ENCODE measurements at places on chromosomes 3 and 15. TPM values are rescaled to one million over a fixed set of nuclear protein-coding genes. Genes with fewer than 3 reads are reported as not detected.

Gene SYNM
- total RNA-seq, result 40.0 TPM

Gene LINGO1
- total RNA-seq, result 8.9 TPM

Gene SYNPR
- not detected for total RNA-seq

Gene GPR149
- total RNA-seq, result not detected

Gene AP3B2
- total RNA-seq, result 0.49 TPM

Gene C3orf49
- not detected for total RNA-seq

Gene NAALADL2
- not detected for total RNA-seq

Gene VEPH1
- total RNA-seq, result not detected

Gene ACTRT3
- 2.5 TPM for total RNA-seq

Gene HHLA2
- total RNA-seq, result 0.13 TPM

Gene AHSG
- total RNA-seq, result not detected

Gene CTXN2
- not detected for total RNA-seq

Gene GOLGA6L10
- total RNA-seq, result 0.38 TPM

Gene SLC38A3
- total RNA-seq, result not detected

Gene NANOGP8
- total RNA-seq, result not detected

Gene SRP14
- 312 TPM for total RNA-seq

Gene RTP1
- total RNA-seq, result not detected

Gene RASGRF1
- total RNA-seq, result 0.64 TPM

Gene NOX5
- total RNA-seq, result 0.30 TPM

Gene GABRR3
- not detected for total RNA-seq

Gene ADPRH
- total RNA-seq, result 2.6 TPM

Gene MAP6D1
- 5.7 TPM for total RNA-seq

Gene THRB
- total RNA-seq, result 1.8 TPM

Gene NRROS
- total RNA-seq, result not detected

All from A549 treated with RU486 at 1 μM for 4 hours (cell line).